ENCODE measurements at places on chromosomes 3 and 15.

GRCh38 chr3:46324036-46324435 is 29.9 kb upstream of the CCR2 start:
- no peak for DNase-seq

DNA sequence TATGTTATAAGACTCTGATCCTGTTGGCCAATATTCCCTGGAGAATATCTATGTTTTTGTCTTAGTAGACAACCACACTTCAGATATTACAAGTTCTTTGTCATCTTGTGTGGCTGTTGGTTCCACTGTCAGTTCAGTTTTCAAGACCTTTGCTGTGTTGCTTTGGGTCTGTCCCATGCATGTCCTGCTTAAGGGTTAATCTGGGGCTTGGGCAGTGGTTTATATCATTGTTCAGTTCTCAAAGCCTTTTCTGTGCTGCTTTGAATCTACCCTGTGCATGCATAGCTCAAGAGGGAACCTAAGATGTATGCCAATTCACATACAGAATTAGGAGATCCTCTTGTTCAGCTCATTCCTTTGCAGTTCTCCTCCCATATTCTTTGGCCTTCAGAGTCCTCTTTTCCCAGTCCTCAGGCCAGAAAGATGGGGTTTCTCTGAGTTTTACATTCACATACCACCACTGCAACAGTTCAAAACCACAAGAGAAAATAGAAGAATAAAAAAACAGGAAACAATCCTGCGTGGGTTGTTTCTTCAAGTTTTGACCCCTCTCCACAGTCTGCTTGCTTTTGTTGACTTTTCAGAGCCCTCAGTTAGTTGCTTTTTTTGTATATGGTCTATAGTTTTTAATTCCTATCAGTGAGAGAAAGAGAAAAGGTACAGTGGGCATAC is 21.6 kb downstream of the BUB1B start:
- DNase-seq: no peak

GRCh38 chr3:128878556-128879124 is 780 bp upstream of the ACAD9 start:
- peak; percentile 21 for DNase-seq

DNA sequence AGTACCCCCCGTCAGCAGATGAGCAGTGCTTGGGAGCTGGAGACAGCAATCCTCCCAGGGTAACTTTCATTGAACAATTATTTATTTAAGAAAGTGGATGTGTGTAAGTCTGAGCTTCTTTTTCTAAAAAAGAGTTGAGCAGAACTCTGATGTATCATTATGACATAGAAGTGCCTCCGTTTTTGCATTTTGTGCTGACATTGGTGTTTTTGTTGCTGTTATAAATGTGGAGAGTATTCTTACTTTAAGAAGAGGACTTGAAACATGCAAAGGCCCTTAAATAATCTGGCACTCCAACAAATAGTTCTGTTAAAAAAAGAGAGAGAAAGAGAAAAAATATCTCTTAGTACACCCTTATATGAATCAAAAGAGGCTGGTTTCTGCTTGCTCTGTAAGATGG is 217.1 kb downstream of the AGBL1 start:
- DNase-seq: no peak

DNA sequence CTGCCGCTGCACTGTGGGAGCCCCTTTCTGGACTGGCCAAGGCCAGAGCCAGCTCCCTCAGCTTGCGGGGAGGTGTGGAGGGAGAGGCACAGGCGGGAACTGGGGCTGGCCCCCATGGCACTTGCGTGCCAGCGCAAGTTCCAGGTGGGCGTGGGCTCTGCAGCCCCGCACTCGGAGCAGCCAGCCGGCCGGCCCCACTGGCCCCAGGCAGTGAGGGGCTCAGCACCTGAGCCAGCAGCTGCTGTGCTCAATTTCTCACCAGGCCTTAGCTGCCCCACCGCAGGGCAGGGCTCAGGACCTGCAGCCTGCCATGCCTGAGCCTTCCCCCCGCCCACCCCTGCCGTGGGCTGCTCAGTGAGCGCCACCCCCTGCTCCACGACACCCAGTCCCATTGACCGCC is 4.6 kb upstream of the GPR156 start:
- DNase-seq: no peak

Data from Caki2 (cell line).